Activated naive CD4-positive, alpha-beta T cell treated with anti-CD3 and anti-CD28 coated beads, Interleukin-2, amount 10 ng/mL, durations not matched to agents 7 days and 5 days (primary cell): ENCODE measurements at places on chromosomes 16 and 17.

DNA sequence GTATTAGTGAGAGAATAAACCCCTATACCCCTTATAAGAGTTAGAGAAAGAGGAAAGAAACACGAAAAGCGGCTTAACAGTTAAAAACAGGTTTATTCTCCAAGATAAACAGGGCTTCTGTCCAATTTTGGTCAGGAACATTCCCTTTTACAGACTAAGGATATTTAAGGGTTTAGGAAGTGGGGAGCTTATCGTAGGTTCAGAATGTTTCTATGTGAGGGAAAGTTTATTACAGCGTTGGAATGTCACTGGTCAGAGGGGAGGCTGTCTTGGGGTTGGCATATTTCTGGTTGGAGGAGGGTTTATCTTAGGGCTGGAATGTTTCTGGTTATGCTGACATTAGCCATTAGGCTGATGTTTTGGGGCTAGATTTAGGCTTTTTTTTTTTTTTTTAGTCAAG lies 34.1 kb upstream of the WWOX start:
- no peak for DNase-seq

- no peak for DNase-seq
Measured at GRCh38 chr16:28556914-28557320, 3.2 kb downstream of the SGF29 start.

GRCh38 chr16:9316615-9317014 lies 225.2 kb downstream of the HAPSTR1 start:
- DNase-seq: no peak

GRCh38 chr16:11232852-11233726 lies 22.9 kb downstream of the SOCS1 start:
- DNase-seq: peak; percentile 95

DNA sequence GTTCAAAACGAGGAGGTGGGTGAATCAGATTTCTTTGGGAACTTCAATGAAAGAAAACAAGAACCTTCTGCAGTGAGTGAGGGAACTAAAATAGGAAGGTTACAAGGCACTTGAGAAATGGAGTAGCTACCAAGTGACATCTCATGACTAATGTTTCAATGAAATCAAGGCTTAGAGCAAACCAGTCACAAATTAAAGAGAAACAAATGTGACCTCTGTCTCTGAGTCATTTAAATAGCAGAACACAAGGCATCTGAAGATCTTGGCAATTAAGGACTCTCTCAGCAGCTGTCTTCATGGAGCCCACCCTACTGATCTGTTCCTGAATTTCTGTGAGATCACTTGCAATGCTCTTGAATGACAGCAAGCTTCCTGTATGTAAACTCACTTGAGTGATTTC lies 109.5 kb downstream of the CDH11 start:
- DNase-seq: no peak

DNA sequence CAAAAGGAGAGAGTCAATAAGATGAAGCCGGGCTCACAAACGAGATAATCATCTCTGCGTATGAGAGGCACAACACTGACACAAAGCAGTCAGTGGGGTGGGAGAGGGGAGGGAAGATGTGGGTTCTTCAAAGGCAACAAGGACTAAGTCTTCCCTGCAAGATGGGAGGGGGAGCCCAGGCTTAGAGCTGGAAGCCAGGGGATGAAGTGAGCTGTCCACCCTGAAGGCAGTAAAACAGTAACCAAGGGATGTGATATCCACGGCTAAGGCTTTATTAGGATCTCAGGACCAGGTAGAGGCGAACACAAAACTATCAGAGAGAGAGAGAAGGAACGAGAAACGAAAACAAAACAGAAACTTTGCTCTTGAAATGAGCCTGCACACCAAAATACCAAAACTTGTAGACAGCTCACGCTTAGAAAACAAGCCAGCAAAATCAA lies 115.9 kb downstream of the DYNLRB2 start:
- DNase-seq: peak; percentile 69

DNA sequence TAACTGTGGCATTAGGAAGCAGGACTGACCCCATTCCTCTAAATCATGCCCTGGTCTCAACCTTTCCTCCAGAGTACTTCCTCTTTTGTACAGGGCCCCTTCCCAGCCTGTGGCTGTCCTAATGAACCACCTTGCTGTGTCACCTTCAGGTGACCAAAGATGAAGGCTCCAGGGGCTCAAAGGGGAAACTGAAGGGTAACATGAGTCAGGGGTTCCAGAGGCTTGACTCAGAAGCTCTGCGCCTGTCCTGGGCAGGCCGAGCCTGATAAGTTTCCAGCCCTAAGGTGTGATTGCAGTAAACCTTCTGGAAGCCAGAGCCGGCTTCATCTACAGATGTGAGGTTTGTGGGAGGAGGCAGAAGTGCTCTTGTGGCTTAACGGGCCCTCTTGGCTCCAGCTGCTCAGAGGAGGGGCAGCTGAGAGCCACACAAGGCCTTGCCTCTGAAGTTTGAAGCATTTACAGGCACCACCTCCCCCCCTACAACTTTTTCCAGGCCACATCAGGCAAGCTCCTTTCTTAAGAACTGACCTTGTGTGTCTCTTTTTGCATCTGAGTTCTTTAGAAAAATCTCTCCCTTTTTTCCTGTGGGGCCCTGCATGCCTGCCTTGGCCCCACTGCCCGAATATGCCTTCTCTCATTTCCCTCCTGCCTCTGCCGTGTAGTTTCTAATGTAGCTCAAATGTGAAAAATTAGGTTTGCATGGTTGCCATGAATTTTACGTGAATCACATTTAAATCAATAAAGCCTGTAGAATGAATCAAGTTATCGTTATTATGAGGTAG lies 149.9 kb downstream of the CLEC16A start:
- peak; percentile 69 for DNase-seq

DNA sequence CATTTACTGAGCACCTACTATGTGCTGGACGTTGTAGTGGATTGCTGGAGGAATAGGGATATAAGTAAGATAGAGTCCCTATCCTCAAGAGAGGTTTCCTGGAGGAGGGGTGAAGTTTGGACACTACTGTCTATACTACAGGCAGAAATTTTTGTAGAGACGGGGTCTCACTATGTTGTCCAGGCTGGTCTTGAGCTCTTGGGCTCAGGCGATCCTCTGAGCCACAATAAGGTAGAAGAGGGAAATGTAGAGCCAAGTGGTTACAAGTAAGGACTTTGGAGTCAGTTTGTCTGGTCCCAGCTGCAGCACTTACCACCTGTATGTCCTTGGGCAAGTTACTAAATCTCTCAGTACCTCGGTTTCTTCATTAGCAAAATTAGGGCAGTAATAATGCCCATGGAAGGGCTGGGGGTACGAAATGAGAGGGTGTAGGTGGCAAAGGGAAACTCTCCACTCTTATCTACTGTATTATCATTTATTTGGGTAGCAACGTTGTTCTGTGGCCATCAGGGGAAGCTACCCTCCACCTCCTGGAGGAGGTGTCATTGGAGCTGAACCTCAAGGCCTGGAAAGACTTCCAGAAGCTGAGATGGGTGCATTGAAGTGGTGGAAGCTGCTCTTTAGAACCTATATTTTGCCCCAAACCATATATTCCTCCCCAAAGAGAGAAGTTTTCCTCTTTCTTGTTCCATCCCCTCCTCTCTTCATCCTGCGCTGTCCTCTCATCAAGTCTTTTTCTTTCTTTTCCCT lies 34.9 kb upstream of the DHX8 start:
- DNase-seq: no peak

DNA sequence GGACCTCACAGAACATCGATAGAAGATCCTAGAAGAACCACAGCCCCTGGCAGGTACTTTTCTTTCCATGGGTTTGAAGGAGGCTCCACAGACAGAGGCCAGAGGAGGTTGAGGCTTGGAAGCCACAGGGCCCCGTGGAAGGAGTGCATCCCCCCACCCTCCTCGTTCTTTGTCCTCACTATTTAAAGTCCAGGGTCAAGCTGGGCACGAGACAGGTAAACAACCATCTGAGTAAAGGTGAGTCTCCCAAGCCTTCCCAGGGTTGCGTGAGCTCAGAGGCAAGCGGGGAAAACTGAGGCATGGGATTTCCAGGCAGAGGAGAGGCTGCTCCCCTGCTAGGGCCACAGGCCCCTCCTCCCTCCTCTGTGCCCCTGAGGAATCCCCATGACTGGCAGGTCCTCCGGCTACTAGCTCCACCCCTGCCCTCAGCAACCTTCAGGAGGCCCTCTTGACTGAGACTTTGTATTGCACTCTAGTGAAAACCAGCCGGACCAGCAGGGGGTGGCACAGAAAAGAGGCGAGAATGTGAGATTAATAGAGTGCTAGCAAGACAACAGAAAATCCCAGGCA lies 927 bp upstream of the SULT1A2 start:
- no peak for DNase-seq

- no peak for DNase-seq
Measured at GRCh38 chr17:3879591-3880417, 13.0 kb downstream of the CAMKK1 start.

DNA sequence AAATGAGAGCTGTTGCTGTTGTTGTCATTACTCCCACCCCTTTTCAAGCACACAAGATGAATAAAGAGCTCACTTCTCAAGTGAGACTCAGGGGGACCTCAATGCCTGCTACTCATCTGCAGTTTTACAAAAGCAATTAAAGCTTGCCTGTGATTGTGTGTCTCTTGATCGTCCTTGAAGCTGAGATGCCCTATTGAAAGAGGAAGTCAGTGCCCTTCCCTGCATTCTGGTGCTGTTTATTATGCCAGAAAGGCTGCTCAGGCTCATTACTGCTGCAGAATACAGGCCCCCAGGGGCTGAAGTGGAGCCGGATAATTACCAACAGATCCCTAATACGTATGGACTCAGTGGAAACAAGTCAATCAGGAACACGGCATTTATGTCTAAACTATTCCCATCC lies 147.2 kb downstream of the HS3ST2 start:
- no peak for DNase-seq

GRCh38 chr17:77153472-77153871 lies 12.7 kb downstream of the SEC14L1 start:
- DNase-seq: no peak

GRCh38 chr17:14856176-14856575 lies 408.9 kb downstream of the PMP22 start:
- no peak for DNase-seq

DNA sequence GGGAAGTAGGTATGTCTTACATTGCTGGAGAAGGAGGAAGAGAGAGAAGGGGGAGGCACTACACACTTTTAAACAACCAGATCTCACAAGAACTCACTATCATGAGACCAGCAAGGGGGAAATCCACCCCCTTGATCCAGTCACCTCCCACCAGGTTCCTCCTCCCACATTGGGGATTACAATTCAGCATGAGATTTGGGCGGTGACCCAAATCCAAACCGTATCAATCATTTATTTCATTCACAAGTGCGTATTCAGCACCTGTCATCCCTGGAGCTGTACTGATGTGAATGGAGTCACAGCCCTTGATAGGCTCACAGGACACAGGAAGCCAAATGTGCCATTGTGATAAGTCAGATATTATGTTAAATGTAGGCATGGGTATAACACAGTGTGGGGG lies 228.3 kb upstream of the HSBP1 start:
- no peak for DNase-seq

- no peak for DNase-seq
Measured at GRCh38 chr17:11742886-11743285, 144.6 kb downstream of the DNAH9 start.

DNA sequence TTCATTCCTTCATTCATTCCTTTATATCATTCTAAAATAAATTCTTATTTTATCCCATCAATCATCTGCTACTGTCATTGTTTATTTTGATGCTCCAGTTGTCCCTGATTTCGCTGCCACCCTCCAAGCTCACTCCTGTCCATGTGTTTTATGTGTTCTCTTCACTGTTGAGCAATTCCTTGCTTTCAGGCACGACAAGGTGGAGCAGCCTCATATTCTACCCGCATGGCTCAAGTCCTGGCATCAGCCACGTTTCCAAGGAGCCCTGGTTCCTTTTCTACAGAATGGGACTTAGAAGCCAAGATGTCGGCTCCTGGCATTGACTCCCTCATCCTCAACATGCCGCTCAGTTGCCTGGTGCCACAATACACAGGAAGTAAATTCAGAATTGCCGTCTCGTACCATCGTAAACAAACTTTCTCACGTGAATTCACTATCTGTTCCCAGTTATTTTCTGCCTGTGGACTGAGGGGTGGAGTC lies 139.0 kb downstream of the RPTOR start:
- no peak for DNase-seq
